ENCODE measurements at places on chromosomes 12 and 14. TPM values are rescaled to one million over a fixed set of nuclear protein-coding genes. Genes with fewer than 3 reads are reported as not detected.

Gene ATP5F1B
- polyA plus RNA-seq: 816 TPM

Gene INHBC
- polyA plus RNA-seq: 0.13 TPM

Gene CCDC184
- 114 TPM for polyA plus RNA-seq

Gene FAIM2
- polyA plus RNA-seq: 188 TPM

Gene C12orf60
- 3.6 TPM for polyA plus RNA-seq

Gene FGF23
- not detected for polyA plus RNA-seq

Gene PPP2R3C
- polyA plus RNA-seq: 65.1 TPM

Gene PTPN6
- polyA plus RNA-seq: 5.7 TPM

Gene HNRNPC
- polyA plus RNA-seq: 492 TPM

Gene ASPG
- 1.6 TPM for polyA plus RNA-seq

Gene MFAP5
- 1.9 TPM for polyA plus RNA-seq

Gene LRCOL1
- polyA plus RNA-seq: 0.47 TPM

Gene SLC7A8
- polyA plus RNA-seq: 18.7 TPM

Gene LBHD2
- 0.44 TPM for polyA plus RNA-seq

Gene SPIC
- not detected for polyA plus RNA-seq

Gene AHNAK2
- 36.6 TPM for polyA plus RNA-seq

Gene POTEG
- polyA plus RNA-seq: 0.09 TPM

Gene ACOT6
- polyA plus RNA-seq: 0.24 TPM

Gene TTC9
- polyA plus RNA-seq: 41.1 TPM

Gene RHOJ
- polyA plus RNA-seq: 25.3 TPM

Gene FRMD6
- polyA plus RNA-seq: 18.5 TPM

Gene VIPAS39
- polyA plus RNA-seq: 24.9 TPM

Gene LAG3
- polyA plus RNA-seq: 1.6 TPM

Gene MEG3
- polyA plus RNA-seq: 1,152 TPM

Gene MGST1
- polyA plus RNA-seq: 152 TPM

Gene NYNRIN
- polyA plus RNA-seq: 35.0 TPM

Gene LALBA
- polyA plus RNA-seq: not detected

Gene NAV3
- 28.9 TPM for polyA plus RNA-seq

Gene KRT5
- polyA plus RNA-seq: 0.27 TPM

Gene KCNC2
- polyA plus RNA-seq: 13.3 TPM

Gene NR4A1
- polyA plus RNA-seq: 21.2 TPM

Gene ACSS3
- polyA plus RNA-seq: 8.7 TPM

Gene SLC2A14
- polyA plus RNA-seq: 0.38 TPM

Gene SLC6A15
- polyA plus RNA-seq: 23.4 TPM

Gene PPP1R36
- 1.6 TPM for polyA plus RNA-seq

Gene TMEM132C
- polyA plus RNA-seq: 23.1 TPM

Gene CCND2
- polyA plus RNA-seq: 68.1 TPM

Gene ART4
- polyA plus RNA-seq: not detected

Gene DIO2
- 4.3 TPM for polyA plus RNA-seq

Gene PLEKHD1
- polyA plus RNA-seq: 1.4 TPM

Gene ADAM20
- 0.21 TPM for polyA plus RNA-seq

Gene FOXG1
- not detected for polyA plus RNA-seq

Gene HOXC5
- 16.3 TPM for polyA plus RNA-seq

Gene KITLG
- polyA plus RNA-seq: 21.3 TPM

Gene PGF
- polyA plus RNA-seq: 13.5 TPM

Gene RERGL
- polyA plus RNA-seq: 1.5 TPM

All from spinal cord (tissue), 10 donors.